ENCODE measurements at places on chromosomes 12 and 14.

DNA sequence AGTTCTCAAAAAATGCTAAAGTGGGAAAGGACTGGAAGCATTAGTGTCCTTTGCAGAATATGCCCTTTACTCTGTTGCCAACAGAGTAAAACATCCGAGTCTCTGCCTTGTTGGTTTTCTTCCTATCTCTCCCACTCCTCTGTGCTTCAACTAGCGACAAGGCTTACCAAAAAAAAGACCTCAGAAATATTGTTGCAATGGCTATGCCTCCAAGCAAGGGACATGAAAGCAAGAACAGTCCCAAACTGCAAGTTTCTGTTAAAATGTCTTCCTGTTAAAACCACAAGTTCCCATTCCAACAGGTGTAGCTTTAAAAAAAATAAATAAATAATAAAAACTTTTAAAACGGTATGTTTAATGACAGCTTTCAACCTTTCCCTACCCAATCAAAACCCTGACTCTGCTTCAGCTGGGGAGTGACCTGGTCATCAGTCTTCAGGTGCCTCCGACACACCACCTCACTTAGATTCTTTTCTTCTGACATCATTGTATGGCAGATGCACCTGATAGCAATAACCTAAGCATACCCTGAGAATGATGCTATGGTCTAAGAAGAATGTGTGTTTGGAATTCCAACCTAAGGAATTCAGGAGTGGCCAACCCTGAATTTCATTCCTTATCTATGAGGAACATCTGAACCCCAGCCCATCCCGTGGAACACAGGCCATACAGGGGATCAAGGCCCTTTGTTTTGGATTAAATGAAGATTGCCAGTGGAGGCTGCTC is 81.0 kb downstream of the RPS29 start:
- no peak for DNase-seq

- no peak for DNase-seq
These were observed 462.8 kb downstream of the GXYLT1 start for GRCh38 chr12:41681898-41682297.

GRCh38 chr14:57403521-57403864 is 13.1 kb downstream of the NAA30 start:
- no peak for DNase-seq

DNA sequence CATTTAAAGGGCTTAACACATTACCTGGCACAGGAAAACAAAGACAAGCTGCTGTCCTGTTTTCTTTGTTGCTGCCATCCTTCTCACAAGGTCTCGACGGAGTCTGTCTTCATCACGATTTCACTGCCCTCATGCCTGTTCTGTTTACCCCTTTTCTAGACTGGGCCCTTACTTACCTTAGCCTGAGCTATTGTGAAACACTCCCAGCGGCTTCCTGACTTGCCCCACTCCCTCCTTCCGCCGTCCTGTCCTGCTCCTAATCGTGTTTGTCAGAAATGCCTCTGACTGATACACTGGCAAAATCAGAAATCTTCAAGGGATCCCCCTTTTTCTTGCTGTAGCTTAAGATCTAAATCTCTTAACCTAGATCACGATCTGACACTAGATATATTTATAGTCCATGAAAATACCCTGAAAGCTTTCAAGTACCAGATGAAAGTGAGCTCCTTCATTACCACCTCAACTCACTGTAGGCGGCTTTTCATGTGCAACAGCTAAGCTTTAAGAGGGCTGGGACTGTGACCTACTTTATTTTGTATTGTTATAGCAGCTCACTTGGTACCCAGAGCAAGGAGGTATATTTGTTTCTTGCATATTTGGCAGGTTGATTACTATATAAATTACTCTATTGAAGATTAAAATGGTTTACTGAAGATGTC is 32.1 kb downstream of the TECPR2 start:
- no peak for DNase-seq

- DNase-seq = peak; percentile 55
These were observed 126.7 kb upstream of the HIF1A start for GRCh38 chr14:61568572-61569011.
